Suppressor macrophage treated with lipopolysaccharide for 4 hours (primary cell): ENCODE measurements at places on chromosomes 16 and 17.

- no peak for DNase-seq
Observed at GRCh38 chr17:50517504-50518383, 9.5 kb downstream of the MYCBPAP start.

GRCh38 chr16:17409894-17410293 is 60.9 kb downstream of the XYLT1 start:
- no peak for DNase-seq

GRCh38 chr16:55839115-55839514 is 6.2 kb upstream of the CES1 start:
- DNase-seq = peak; percentile 44

DNA sequence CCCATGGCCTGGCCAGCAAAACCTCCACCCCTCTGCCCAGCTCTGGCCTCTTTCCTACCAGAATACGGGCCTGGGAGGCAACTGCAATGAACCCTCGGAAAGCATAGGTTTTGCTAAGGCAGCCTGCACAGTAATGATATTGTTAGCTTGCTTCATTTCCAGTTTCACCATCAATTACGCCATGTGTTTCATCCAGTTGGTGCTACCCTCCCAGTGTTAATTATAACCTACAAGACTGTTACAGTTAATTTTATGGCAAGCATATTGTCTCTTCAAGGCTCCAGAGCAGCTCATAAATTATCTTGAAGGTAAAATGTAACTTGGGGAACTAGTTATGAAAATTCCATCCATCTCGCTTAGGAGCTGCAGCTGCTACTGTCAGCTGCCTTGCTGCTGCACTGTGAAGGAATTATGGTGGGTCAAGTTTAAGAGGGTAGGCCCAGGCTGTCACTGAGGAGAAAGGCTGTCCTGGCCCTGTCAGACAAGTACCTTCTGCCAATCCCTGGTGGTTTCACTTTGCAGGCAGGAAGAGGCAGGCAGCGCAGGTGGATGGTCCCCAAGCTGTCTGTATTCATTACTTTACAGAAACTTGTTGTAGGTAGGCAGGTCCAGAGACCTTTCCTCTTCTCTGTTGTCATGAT is 242.9 kb downstream of the FTO start:
- no peak for DNase-seq

GRCh38 chr16:80989801-80990200 is 16.9 kb downstream of the CMC2 start:
- DNase-seq = no peak

GRCh38 chr16:33877-34647 is 19.3 kb downstream of the POLR3K start:
- DNase-seq = no peak

DNA sequence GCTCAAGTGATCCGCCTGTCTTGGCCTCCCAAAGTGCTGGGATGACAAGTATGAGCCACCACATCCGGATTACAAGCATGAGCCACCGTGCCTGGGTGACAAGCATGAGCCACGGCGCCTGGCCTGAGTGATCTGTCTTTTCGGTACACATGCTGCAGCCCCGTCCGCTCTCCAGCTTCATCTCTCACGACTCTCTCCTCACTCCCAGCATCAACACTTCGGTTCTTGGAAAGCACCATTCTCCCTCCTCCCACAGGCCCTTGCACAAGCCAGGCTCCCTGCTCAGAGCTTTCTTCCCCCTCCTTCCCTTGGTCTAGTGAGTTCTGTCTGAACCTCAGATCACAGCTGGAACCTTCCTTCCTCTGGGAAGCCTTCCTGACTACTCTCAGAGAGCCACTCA is 6.5 kb upstream of the NCBP3 start:
- no peak for DNase-seq

- no peak for DNase-seq
Observed at GRCh38 chr17:13776027-13776551, 174.4 kb upstream of the HS3ST3A1 start.

DNA sequence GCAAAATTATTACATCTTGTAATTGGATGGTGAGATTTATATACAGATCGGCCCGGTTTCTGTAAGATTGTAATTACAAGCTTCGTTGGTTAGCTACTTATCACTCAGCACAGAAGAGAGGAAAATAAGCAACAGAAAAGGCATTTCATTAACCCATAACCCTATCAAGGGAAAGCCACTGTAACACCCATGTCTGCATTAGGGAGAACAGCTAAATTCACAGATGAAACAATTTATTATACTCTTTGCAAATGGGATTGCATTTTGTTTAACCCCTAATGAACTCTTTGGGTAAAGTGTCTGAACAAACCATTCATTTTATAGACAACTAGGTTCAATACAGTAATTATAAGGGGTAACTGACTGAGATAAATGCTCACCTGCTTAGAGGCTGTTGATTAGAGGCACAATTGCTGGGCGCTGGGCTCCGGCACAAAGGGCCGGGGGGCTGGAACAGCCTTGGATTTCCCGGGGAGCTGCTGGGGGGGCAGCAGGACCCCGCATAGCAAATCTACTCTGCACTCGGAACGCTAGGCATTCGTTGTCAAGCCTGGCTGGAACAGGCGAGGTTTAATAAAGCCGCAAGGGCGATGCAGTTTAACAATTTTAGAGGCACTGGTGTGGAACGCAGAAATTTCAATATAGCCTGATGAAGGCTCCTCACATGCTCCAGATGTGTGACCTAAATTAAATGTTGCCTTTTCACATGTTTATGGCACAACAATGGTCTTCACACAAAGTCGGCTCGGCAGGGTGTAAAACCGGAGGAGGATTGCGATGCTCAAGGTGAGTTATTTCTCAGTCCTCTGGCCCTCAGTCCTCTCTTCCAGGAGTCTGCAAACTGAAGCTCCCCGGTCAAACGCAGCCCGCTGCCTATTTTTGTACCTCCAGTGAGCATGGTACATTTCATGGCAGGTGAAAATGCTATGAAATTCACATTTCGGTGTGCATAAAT is 134.0 kb upstream of the IRX6 start:
- no peak for DNase-seq

GRCh38 chr17:12693640-12694039 is 27.9 kb downstream of the MYOCD start:
- no peak for DNase-seq

DNA sequence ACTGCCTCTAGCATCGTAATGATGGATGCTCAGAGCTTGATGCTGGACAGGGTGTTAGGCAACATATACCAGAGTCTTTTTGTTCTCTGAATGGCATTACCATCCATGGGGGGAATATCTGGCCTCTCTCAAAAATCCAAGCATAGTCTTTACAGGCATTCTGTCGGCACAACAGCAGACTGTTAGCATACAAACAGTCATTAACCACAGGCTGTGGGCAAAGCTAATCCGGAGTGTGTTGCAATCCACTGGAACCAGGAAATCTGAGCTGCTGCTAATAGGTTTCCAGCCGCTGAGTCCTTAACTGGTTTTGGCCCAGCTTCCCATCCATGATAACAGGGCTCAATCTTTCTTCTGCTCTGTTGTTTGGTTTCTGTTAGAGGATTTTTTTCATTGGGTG is 371.9 kb downstream of the HS3ST3B1 start:
- DNase-seq = peak; percentile 59

DNA sequence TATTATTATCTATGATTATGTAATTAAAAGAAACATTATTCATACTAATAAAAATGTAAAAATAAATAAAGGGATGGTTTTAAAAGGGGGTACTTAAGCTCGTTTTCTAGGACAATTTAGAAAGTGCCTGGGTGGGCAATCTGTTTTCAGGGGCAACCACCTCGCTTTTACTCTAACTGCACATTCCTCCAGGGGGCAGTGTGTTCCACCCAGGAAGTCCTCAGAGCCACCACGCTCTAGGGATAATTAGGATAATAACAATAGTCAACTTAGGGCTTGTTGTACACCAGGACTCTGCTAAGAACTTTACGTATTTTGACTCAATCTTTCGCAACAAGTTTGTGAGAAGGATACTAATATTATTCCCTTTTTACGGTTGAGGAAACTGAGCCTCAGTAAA is 396.7 kb upstream of the MAF start:
- DNase-seq = peak; percentile 11

- DNase-seq = no peak
Observed at GRCh38 chr17:76132574-76133338, 8.3 kb downstream of the FOXJ1 start.

DNA sequence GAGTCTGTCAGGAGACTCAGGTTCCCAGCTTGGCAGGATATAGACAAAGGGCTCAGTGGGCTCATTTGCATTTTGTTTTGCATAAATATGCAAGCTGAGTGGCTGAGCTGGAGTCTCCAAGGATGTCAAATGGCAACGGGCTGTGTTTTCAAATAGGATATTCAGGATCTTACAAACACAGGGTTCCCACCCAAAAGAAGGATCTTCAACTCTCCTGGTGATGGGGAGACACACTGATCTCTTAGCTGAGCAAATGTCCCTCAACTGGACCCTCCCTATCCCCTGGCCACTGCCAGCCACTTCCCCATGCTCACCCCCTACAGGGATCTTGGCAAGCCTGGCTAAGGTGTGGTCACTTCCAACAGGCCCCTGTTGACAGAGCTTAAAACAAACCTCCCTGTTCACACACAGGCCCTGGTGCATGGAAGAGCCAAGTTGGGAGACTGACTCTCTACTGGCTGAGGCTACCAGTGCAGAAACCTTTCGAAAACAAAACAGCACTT is 61.6 kb downstream of the SOX9 start:
- no peak for DNase-seq

- DNase-seq = peak; percentile 43
Observed at GRCh38 chr16:19804538-19805323, 79.9 kb downstream of the GPRC5B start.

GRCh38 chr17:56880133-56880532 is 33.7 kb downstream of the TRIM25 start:
- peak; percentile 74 for DNase-seq

DNA sequence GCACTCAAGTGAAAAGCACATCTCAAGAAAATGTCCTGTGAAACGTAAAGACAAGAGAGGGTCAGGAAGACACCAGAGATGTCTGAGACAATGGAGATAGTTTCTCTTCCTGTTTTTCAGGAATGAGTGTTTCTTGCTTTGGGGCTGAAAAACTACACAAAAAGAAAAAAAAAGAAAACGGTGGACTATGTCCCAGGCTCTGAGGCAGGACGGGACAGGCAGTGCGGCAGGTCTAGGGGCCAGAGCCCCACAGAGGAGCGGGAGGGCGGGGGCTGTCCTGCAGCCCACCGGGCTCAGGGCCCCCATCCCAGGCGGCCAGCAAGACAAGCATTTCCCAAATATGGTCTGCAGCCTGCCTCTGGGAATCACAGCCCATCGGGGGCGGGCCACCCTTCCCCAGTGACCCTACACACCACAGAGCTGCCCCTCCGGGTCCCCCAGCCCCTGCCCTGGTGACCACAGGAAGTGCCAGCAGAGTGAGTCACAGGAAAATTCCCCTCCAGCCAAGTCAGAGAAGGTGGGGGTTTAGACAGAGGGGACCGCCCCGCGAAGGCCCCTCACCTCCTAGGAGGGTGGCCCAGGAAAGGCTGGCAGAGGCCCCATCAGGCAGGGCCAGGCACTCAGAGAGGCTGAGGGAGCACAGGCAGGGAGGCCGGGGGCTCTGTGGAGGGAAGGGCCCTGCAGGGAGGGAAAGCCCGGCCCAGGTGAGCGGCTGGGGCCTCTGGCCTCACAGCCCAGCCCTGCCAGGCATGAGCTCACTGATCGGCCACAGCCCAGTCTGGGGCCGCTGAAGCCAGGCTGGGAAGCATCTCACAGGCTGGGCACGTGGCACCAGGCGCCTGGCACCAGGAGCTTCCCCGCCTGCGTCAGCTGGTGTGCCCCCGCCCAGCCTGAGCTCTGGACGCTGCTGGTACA is 6.3 kb downstream of the BCAR1 start:
- peak; percentile 47 for DNase-seq

DNA sequence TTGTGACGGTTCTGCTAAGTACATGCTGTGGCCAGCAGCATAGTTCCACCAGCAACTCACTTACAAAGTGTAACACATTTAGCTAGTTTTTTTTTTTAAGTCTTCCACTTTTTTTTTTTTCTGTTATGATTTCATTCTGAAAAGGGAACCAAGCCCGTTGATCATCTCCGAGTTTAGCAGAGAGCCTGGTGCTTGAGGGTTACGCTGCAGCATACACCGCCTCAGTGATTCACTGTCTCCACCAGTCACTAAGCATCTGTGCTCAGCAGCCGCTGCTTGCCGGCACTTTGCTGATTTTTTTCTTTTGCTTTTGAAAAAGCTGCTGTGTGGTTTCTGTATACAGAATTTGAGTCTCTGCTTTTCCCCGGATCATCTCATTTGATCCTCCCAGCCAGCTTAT is 194.5 kb upstream of the CDH13 start:
- DNase-seq = no peak

- no peak for DNase-seq
Observed at GRCh38 chr16:55091213-55091870, 160.7 kb downstream of the IRX5 start.

GRCh38 chr17:79984045-79984840 is 51.4 kb downstream of the TBC1D16 start:
- no peak for DNase-seq

- peak; percentile 38 for DNase-seq
Observed at GRCh38 chr17:47895347-47895855, 635 bp upstream of the SP2 start.

- DNase-seq = peak; percentile 30
Observed at GRCh38 chr16:50547340-50548124, 664 bp upstream of the NKD1 start.

DNA sequence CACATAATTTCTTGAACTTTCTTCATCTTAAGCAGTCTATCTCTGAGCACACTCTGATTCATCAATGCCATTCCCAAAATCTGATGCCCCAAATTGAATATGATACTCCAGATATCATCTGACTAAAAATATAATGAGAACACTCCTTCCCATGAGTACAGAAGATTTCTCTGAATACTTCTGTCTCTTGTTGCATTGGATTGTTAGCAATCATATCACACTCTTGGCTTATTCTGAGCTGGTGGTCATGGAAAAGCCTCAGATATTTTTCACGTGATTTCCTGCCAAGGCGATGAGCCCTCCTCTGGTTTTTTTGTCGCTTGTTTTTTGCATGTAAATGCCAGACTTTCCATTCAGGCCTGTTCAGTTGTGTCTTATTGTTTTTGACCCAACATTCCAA is 87.2 kb downstream of the NOG start:
- no peak for DNase-seq

GRCh38 chr16:8374586-8375231 is 215.6 kb downstream of the TMEM114 start:
- DNase-seq = no peak

DNA sequence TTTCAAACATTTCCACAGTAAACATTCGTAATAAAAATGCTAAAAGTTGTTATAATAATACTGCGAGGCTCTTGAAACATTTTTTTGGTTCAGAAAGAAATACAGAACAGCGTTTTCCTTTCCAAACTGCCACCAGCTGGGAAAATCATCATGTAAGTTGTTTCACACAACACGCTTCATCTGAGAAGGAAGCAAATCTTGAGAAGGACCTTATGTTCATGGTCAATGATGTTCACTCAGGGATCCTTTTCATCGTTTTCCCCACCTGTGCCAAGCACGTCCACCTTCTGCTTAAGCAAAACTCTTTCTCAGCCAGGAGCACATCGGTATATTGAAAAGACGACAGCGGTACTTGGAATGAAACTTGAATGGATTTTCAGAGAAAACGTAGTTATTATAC is 274.5 kb upstream of the ELAC2 start:
- no peak for DNase-seq
